C1 segment of cervical spinal cord (tissue), 14 donors: ENCODE measurements at places on chromosomes 1 and 21.

DNA sequence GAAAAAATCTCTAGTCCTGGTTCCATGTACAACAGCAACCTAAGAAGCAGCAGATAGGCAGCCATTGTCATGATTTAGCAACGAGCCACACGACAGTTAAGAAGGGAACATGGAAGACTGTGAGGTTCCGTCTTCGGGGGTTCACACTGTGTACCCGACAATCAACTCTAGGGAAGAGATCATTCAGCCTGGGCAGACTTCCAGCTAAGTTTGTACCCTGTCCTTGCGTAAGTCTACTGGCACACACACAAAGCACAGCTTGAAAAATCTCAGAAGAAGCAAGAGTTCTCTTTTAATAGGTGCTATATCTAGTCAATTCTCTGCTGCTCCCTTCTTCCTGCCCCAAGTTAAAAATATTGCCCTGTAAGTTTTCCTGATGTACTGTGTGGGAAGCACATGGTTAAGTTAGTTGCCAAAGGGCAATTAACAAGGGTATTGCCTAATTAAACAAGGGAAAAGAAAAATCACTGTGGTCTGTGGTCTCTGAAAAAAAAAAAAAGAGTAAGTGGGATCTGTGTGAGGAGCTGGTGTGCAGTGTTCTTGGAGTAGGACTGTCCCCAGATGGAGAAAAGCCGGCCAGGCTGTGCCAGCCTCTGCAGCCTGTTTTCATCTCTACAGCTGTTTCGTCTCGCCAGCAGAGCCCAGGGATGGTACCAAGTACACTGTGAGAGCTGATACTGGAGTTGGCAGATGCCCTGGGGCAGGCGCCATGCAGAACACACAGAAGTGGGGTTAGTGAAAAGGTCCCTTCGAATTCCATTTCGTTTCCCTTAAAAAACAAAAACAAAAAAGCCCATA, 6.4 kb upstream of the MYBPHL start:
- peak; percentile 73 for DNase-seq

- DNase-seq: no peak
These were observed 515.3 kb upstream of the NR5A2 start for GRCh38 chr1:199512037-199512710.

GRCh38 chr1:246733704-246734103, 9.5 kb downstream of the SCCPDH start:
- no peak for DNase-seq

DNA sequence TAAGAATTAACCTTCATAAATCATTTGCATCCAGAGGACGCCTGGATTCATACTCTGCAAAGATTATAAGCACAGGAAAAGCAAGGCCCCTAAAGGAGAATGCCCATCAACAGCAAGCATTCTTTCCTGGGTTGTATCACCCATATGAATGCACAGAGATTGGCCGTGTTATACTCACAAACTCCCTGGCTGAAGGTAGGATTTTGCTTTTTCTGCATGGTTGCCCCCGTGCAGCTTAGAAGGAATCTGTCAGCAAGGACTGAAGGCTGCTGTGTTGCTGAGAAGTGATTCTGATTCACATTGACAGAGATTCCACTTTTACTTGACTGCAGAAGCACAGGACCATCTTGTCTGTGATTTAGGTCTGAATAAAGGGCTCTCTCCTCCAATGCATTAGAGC, 283.0 kb downstream of the LRRIQ3 start:
- no peak for DNase-seq

GRCh38 chr1:201142011-201142848, 12.0 kb downstream of the TMEM9 start:
- no peak for DNase-seq

DNA sequence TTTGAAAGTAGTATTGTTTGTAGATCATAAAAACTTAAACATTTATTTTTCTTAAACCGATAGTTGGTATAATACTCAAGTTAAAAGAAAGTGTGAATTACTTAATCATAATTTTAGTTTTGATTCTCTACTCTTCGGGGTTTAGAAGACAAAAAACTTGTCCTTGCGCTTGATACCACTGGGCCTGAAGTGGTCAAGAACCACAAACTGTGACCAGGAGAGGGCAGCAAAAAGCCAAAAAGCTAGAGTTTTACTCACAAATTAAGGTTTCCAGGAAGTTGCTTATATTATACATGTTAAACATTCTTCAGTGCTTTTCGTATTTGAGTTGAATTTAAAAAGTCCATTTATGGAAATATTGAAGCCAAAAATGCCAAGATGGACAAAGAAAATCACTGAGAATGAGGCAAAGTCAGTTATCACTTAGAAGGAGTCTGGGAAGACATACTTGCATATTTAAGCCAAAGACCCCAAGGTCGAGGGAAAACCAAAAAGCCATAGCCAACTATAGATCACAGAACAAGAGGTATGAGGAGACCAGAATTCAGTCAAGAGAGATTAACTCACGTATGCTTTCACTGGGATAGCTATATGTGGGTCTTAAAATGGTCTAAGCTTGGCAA, 34.2 kb downstream of the EFCAB7 start:
- DNase-seq: no peak

DNA sequence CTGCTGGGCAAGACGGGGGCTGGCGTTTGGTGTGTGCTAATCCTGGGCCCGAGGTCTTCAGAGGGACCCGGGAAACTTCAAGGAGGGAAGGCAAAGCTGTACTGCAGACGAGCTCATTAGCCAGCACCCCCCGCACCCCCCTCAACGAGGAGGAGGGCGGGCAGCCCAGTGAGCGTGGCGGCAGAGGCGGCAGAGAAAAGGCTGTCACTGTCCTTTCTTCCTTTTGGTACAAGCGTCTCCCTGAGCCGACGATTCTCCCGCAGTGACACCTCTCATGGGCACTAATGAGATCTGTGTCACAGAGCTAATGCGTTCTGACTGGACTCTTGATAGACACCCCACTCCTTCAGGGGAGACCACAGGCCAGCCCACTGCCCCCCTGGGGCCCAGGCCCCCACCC, 29.5 kb downstream of the DMAP1 start:
- no peak for DNase-seq

DNA sequence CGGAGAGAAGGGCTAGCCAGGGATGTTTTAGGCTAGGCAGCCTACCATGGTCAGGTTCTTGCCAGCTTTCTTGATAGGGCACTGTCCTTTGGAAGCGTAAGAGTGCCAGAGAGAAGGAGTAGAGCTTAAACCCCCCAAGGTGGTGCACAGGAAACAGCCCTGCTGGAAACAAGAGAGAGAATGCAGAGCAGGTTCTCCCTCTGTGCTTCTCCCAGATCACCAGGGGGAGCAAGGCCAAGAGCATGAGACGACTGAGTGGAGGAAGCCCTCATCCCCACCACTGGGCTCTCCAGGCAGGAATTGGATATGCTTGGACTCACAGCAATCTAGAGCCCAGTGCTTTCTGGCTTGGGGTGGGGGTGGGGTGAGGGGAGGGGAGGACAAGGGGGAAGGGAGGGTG, 49.8 kb downstream of the ATP2B4 start:
- no peak for DNase-seq

DNA sequence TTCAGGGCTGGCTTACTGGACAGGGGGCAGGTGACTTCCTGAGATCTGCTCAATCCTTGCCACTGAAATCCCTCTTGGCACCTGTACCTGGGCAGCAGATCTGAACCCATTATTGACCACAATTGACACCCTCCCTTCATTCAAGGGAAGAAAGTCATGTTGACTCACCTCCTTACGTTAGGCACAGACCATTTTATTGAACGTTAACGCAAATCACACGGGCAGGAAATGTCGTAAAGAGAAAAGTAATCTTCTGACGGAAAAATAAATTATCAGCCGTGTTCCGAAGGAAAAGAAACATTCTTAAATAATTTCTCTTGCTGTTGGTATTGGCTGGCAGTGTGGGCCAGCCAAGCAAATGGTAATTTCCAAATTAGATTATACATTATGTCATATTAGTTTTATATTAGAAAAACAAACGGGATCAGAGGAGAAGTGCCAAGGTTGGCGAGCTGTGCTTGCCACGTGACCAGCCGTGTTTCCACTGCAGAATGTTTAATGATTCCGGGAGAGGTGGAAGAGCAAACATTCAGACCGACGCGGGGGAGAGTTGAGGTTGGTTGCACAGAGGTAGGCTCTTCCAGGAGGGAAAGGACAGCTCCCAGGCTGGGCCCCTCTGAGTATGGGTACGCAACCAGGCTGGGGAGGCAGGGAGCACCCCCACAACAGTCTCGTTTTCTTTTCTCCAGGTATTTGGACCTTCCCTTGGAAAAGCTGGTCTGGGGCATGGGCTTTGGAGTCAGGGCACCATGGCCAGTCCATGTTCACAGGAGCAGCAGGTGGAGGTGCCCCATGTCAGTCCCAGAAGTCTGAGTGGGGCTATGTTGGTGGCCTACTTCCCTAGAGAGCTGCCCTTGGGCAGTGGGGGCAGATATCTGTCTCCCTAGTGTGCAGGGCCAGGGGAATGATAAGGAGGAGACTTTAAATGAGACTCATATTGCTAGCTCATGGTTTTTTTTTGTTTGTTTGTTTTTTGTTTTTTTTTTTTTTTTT, 121.1 kb downstream of the FOXD2 start:
- DNase-seq: no peak
